Esophagus squamous epithelium (tissue), 5 donors: ENCODE measurements at places on chromosomes 6 and 20.

DNA sequence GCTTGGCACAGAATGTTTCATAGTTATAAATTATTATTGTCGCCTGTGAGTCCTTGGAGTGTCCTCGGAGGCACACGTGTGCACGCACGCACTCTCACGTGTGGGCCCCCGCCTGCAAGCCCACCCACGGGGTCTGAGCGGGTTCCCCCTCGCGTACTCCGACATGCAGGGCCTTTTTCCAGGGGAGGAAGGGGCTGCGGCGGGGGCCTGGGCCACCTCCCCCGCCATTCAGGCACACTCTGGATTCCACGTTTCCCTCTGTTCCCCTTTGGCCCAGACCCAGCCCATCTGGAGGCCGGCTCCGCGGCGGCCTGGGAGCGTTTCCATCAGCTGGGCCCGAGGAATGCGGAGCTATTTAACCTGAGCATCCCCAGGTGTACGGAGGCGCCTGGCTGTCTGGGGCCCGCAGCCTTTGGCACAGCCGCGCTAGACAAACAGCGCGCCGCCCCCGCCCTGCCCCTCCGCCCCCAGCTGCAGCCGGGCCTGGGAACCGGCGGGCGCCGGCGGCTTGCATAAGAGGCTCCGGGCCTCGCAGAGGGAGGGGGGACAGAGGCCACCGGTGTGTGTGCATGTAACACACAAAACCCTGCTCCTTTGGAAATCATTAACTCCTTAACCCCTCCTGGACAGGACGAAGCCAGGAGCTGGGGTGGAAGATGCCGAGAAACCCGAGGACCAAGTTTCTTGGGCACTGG lies 3.3 kb downstream of the ID1 start:
- DNase-seq: no peak

- DNase-seq: no peak
Measured at GRCh38 chr20:12306107-12306506, 388.4 kb downstream of the BTBD3 start.

DNA sequence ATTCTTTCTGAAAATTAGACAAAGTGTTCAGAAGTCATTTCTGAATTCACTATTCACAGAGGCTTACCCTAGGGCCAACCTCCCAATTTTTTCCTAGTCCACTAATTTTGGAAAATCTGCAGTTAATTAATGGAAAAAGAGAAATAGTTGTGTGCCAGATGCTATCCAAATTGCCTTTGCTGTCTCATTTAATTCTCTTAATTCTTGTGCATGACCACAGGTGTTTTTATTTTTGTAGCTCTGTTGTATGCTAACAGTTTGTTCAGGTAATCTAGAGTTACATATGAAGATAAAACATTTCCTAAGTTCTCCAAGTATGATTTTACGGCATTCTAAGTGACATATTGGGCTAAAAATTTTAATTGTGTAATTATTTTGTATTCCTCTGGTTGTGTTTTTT lies 96.8 kb downstream of the SCAF8 start:
- no peak for DNase-seq

DNA sequence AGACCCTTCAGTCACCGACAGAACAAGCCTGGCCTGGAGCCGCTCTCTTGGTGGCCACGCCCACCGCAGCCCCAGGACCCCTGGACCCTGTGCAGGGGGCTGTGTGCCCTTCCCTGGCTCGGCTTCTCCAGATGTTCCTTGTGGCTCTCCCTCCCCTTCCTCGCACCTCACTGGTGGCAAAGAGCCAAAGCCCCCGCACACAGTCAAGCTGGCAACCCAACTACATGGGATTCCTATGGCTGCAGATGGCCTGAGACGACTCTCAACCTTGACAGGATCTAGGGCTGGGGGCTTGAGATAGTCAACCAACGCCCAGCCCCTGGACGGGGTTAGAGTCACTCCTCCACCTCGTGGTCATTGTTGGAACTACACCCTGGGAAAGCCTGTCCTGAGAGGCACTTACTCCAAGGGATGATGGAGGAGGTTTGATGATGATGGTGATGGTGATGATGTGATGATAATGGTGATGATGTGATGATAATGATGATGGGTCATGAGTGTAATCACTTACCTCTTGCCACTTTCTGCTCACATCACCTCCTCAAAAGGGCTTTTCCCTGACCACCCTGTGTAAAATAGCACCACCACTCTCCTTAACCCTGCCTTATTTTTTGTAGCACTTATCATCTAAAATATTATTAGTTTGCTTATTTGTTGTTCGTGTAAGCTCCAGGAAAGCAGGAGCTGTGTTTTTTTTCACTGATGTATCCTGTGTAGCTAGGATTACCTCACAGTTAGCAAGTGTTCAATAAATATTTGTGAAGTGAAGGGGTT lies 278.4 kb downstream of the LRFN2 start:
- no peak for DNase-seq

DNA sequence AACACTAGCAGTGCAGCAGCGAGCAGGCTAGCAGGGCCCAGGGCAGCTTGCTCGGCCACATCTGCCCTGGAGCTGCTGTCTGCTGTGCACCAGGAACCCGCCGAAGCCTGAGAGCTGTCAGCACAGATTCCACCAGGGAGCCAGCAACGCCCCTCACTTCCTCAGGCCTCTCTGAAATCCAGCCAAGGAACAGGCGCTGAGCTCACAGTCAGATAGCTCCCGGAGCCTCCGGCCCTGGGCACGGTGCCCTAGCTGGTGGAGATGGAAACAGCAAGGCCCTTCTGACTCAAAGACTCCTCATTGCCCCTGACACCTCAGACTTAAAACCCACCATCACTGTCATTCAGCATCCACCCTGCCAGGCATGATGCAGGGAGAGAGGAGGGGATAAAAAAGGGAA lies 839.4 kb downstream of the MAFB start:
- DNase-seq: no peak

- no peak for DNase-seq
Measured at GRCh38 chr6:5250911-5251310, 9.8 kb downstream of the LYRM4 start.

DNA sequence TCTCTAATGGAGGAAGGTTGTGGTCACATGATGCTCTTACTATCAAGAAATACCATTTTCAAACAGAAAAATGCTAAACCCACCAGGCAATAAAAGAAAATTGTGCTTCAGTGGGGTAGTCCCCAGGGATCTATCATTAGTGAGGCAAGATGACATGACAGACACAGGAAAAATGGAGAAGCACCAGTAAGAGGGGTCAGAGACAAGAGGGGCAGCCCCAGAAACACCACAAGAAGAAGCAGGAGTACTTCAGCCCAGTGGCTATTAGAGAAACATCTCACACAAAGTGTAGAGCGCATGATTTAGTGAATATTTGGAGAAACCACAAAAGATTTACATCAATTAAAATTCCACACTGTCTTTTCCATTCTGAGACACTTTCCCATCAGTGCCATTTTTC lies 10.2 kb upstream of the TMEM200A start:
- no peak for DNase-seq

GRCh38 chr6:151842816-151843215 lies 35.3 kb downstream of the ESR1 start:
- no peak for DNase-seq

- DNase-seq: no peak
Measured at GRCh38 chr6:149094156-149094555, 223.4 kb upstream of the TAB2 start.

GRCh38 chr20:19761841-19762240 lies 3.8 kb downstream of the RIN2 start:
- DNase-seq: no peak

- no peak for DNase-seq
Measured at GRCh38 chr20:8879669-8880068, 189.2 kb upstream of the PLCB4 start.

DNA sequence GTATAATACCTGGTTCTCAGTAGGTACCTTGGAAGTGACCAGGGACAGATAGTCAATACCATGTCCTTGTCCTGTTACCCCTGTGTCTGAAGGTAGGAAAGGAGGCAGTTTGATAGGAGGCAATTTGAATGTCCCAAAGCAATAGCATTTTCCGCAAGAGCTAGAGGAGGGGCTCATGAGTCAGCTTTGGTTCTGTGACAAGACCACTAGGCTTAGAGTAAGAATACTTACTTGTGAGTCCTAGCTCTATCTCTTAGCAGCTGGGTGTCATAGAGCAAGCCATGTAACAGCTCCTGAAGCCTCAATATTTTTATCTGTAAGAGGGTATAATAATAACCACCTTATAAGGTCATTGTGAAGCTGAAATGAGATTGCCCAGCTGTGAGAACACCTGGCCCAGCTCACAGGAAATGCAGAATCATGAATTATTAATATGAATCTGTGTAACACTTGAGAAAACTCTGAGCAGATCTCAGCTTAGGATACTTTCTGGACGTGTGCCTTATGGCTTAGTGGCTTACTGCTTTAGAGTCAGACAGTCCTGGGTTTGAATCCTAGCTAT lies 58.6 kb downstream of the DAAM2 start:
- DNase-seq: no peak

GRCh38 chr20:37504404-37505096 lies 16.5 kb upstream of the NNAT start:
- DNase-seq: no peak

GRCh38 chr6:7809346-7809745 lies 83.4 kb downstream of the BMP6 start:
- no peak for DNase-seq

GRCh38 chr6:81138236-81138635 lies 614.2 kb downstream of the TENT5A start:
- no peak for DNase-seq

DNA sequence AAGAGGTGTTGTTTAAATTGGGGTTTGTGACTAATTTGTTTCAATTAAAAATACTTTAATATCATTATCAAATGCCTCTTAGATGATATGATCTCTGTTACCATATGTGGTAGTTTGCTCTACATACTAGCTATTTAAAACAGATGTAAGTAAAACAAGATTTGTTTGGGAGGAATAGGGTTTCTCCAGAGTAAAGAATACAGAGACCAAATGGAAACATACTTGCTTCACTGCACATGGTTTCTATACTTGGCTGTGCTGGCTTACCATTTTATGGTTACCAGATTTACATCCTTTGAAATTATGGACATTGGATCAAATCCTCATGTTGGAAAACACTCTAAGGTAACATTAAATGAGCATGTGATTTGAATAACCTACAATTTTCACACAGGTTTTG lies 588.3 kb downstream of the CD109 start:
- no peak for DNase-seq

- no peak for DNase-seq
Measured at GRCh38 chr6:114735025-114735735, 392.4 kb upstream of the HS3ST5 start.

DNA sequence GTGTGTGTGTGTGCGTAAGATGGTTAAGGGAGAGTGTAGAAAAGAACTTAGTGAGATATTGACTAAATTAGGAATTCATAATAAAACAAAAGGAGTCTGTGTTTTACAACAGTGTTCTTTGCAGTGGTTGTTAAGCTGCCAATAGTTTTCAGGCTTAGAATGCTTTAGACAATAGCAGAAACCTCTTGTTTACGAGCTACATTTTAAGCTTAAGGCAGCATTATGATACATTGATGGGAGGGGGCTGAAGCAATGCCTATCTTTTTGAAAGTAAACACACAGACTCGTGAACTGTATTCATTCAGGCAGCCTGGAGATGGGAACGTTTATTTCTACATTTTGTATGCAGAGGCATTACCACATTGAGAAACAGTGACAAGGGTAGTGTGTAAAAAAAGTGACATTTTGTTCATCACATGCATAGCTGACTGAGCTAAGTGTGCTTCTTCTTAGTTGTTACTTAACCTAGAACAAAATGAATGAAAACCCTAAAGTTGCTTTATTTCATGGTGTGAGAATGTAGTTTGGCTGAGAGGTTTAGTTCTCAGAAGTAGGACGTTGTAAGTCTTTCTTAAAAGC lies 21.2 kb downstream of the CLVS2 start:
- DNase-seq: no peak

- no peak for DNase-seq
Measured at GRCh38 chr20:11790046-11790445, 127.6 kb upstream of the BTBD3 start.

DNA sequence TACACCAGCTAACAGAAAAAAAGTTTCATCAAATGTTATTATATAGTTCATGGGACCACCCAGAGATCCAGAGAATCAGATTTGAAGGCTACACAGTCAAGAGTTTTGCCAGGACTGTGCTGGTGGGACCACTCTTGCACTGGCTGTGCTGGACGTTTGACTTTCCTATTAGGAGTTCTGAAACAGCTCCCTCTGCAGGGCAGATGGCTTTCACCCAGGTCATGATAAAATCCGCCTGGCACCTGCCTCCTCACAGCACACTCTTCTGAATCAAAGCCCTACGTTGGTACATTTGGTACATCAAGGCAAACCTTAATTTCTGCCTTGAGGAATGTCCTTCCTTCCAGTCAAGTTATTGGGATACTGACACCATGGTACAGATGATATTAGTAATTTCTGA lies 302.1 kb downstream of the ZNF217 start:
- no peak for DNase-seq

DNA sequence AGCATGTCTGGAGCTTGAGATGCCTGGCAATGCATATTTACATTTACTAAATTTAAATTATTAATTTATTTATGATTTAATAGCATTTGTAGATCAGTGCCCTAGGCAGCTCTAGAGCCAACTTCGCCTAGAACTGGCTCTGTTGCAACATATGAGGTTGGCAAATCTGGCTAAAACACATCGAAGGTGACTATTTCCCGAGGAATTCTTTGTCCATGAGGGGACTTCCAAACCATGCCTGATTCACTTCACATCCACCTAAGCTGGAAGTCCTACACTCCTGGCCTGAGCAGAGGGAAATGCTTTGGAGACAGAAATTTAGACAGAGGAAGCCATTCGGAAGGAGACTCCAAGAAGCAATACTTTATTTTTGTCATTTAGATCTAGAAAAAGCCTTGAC lies 211.0 kb upstream of the ARG1 start:
- no peak for DNase-seq

DNA sequence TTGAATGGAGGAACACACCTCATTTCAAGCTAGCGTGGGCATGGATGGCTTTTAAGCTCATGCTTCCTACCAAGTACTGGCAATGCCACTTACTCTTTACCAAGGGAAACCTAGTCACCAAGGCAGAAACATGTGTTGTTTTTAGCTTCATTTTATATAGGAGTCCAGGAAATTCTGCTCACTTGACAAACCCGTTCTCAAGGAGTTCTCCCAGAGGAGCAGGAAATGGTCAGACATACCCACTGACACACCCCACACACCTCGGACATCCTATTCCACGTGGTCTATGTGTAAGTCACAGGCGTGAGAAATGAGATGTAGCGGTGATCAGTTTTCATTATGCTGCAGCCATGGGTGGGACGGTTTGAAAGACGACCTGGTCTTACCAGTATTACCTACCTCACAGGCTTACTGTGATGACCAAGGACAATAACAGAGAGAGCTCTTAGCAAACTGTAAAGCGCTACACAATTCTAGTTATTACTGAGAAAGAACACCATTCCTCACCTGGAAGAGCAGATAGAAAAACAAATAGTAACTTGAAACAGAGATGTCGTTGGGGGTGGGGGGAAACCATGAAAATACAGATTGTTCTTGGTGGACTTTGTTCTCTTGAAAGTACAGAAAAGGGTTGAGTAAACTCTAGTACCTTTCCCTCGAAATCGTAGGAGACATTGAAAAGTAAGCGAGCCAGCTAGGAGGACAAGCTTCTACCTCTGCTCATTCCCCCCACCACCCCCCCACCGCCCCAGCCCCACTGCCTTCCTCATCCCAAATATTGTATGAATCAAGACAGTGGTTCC lies 1.7 kb downstream of the CNKSR3 start:
- no peak for DNase-seq
